ENCODE measurements at places on chromosomes 3 and 15. TPM values are rescaled to one million over a fixed set of nuclear protein-coding genes. Genes with fewer than 3 reads are reported as not detected.

DNA sequence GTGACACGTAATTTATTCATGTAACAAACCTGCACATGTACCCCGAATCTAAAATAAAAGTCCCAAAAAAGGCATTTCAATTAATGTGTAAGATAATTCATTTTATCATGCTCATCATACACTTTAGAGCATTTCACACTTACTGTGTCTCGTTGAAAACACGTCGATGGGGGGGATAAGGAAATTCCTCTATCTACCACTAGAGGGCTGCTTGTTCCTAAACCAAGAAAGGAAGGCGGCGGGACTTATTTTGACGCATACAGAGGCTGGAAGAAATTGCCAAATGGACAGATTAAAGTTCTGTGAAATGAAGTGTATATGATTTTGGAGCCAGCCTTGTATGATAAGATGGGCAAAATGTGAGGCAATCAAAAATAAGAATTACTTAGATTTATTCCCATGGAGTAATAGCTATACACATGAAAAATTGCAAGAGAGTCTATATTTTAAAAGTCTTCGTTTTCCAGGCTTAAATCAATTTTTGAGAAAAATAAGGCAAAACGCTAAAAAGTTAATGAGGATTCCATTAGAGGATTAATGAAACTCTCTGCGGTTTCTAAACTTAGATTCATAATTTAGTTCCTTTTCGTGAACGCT is 346.8 kb downstream of the CNTN3 start:
- H3K4me3 ChIP-seq: no peak overlapping the region
- no peaks in the 10 kb centered on the region for H3K4me1 ChIP-seq
- no peak overlapping the region for H3K27ac ChIP-seq
- H3K27me3 ChIP-seq: no peaks in the 10 kb centered on the region
- no peak for DNase-seq

DNA sequence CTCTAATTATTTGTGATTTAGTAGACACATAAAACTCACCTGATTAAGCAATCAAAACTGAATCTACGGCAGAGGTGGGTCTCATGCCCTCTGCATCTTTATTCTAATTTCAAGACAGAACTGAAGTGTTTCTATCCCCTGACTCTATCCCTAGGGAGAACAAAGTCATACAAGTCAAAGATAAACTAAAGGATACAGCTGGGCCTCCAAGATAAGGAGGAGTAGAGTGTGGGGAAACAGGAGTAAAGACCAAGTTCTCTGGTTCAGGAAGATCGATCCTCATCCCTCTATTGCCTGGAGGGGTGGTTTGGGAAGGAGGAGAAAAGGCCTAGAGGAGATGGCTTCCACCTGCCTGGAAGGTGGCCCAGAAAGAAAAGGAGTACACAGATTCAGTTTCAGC is 58.7 kb upstream of the BBX start:
- H3K27ac ChIP-seq: no peak overlapping the region
- H3K4me3 ChIP-seq: no peak overlapping the region
- DNase-seq: no peak
- H3K4me1 ChIP-seq: no peaks in the 10 kb centered on the region
- H3K27me3 ChIP-seq: no peaks in the 10 kb centered on the region

DNA sequence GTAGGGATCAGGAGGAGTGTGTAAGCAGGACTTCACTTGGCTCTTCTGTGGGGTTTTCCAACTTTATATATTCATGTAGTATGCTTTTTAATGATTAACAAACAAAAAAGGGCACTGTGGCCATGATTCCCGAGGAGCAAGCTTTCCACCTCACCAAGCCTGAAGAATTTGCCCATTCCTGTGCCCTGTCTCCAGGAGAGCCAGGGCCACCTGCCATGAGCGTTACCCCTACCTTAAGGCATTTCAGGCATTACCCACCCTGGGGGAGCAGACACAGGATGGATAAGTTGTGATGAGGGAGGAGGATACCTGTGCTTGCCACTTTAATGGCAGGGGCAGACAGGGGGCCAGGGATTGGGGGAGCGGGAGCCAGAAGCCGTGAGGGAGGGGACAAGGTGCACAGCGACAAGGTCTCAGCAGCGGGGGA is 3.0 kb downstream of the TRPM1 start:
- DNase-seq: no peak
- no peak overlapping the region for H3K4me3 ChIP-seq
- H3K36me3 ChIP-seq: no peaks in the 10 kb centered on the region
- H3K4me1 ChIP-seq: peaks cover 11% of the 10 kb centered on the region

- H3K4me3 ChIP-seq: peak overlapping the region; percentile 40
- no peaks in the 10 kb centered on the region for H3K27me3 ChIP-seq
- H3K4me1 ChIP-seq: peaks cover 12% of the 10 kb centered on the region
- no peaks in the 10 kb centered on the region for H3K36me3 ChIP-seq
- no peak overlapping the region for H3K27ac ChIP-seq
These were observed 994 bp downstream of the MESP1 start for GRCh38 chr15:89749951-89750559.

- H3K27ac ChIP-seq: no peak overlapping the region
- no peaks in the 10 kb centered on the region for H3K27me3 ChIP-seq
These were observed 516.4 kb downstream of the GBE1 start for GRCh38 chr3:81245043-81245442.

- DNase-seq: no peak
- no peak overlapping the region for H3K4me3 ChIP-seq
- no peaks in the 10 kb centered on the region for H3K36me3 ChIP-seq
- no peak overlapping the region for H3K27ac ChIP-seq
These were observed 45.6 kb upstream of the TCAIM start for GRCh38 chr3:44292947-44293346.

- no peak for DNase-seq
- peaks cover 26% of the 10 kb centered on the region for H3K36me3 ChIP-seq
- no peaks in the 10 kb centered on the region for H3K27me3 ChIP-seq
These were observed 3.8 kb downstream of the P4HTM start for GRCh38 chr3:48993834-48994233.

GRCh38 chr15:27574541-27575054 is 524.5 kb downstream of the OCA2 start:
- DNase-seq: no peak
- H3K4me3 ChIP-seq: no peak overlapping the region
- no peaks in the 10 kb centered on the region for H3K27me3 ChIP-seq
- no peak overlapping the region for H3K27ac ChIP-seq

- no peaks in the 10 kb centered on the region for H3K27me3 ChIP-seq
- DNase-seq: no peak
These were observed 184.2 kb upstream of the TPM1 start for GRCh38 chr15:62858343-62858742.

GRCh38 chr3:115204475-115204874 is 57.4 kb upstream of the ZBTB20 start:
- H3K27ac ChIP-seq: no peak overlapping the region
- H3K36me3 ChIP-seq: no peaks in the 10 kb centered on the region
- no peaks in the 10 kb centered on the region for H3K4me1 ChIP-seq
- H3K4me3 ChIP-seq: no peak overlapping the region
- H3K27me3 ChIP-seq: no peaks in the 10 kb centered on the region
- no peak for DNase-seq

DNA sequence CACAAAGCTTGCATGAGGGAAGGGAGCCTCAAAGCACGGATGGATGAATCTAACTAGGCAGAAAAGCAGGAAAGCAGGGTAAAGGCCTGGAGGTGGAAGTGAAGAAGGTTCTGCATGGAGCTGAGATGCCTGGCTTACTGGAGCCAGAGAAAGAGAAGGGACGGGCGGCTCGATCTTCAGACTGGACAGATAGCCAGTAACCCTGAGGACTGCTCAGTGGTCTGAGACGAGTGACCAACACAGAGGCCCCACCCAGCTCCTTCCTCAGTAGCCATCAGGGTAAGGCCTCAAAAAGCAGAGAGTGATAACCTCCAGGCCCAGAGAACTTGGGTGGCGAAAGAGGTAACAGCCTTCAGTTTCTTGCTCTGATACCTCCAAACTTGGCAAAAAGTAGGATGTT is 6.4 kb downstream of the CLN6 start:
- H3K4me1 ChIP-seq: peaks cover 7% of the 10 kb centered on the region
- H3K36me3 ChIP-seq: peaks cover 13% of the 10 kb centered on the region
- no peak for DNase-seq
- no peak overlapping the region for H3K4me3 ChIP-seq

GRCh38 chr3:196344663-196345062 is 6.5 kb upstream of the TM4SF19 start:
- peak overlapping the region; percentile 33 for H3K27ac ChIP-seq
- no peaks in the 10 kb centered on the region for H3K27me3 ChIP-seq
- DNase-seq: peak; percentile 51
- H3K4me3 ChIP-seq: peak overlapping the region; percentile 61

GRCh38 chr3:98778852-98779413 is 15.8 kb downstream of the ST3GAL6 start:
- peak overlapping the region; percentile 94 for H3K27ac ChIP-seq
- H3K27me3 ChIP-seq: no peaks in the 10 kb centered on the region
- peaks cover 42% of the 10 kb centered on the region for H3K4me1 ChIP-seq
- peak overlapping the region; percentile 49 for H3K4me3 ChIP-seq
- peaks cover 84% of the 10 kb centered on the region for H3K36me3 ChIP-seq

- H3K4me1 ChIP-seq: no peaks in the 10 kb centered on the region
- DNase-seq: no peak
- H3K27ac ChIP-seq: no peak overlapping the region
- H3K36me3 ChIP-seq: no peaks in the 10 kb centered on the region
- no peak overlapping the region for H3K4me3 ChIP-seq
- H3K27me3 ChIP-seq: no peaks in the 10 kb centered on the region
These were observed 197.8 kb upstream of the RBMS3 start for GRCh38 chr3:29083081-29083480.

GRCh38 chr3:159619341-159619885 is 369.2 kb upstream of the IL12A start:
- no peaks in the 10 kb centered on the region for H3K27me3 ChIP-seq
- no peaks in the 10 kb centered on the region for H3K36me3 ChIP-seq
- DNase-seq: no peak
- H3K4me1 ChIP-seq: no peaks in the 10 kb centered on the region

DNA sequence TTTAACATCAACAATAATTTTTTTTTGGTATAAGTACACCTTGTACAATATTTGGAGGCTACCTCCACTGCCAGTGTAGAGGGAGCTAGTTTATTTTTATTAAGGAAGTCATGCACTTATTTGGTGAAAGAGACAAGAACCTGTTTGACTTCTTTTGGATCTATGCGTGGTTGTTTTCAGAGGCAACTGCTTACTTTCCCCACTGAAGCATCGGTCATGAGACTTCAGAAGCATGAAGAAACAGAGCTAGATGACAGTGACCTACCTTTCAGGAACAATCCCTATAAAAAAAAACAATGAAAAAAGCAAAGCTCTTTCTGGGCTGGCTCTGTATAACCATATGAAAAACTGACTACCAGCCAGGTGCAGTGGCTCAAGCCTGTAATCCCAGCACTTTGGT is 20.0 kb upstream of the ZNF148 start:
- H3K27me3 ChIP-seq: no peaks in the 10 kb centered on the region
- DNase-seq: no peak
- H3K27ac ChIP-seq: no peak overlapping the region
- no peaks in the 10 kb centered on the region for H3K36me3 ChIP-seq
- H3K4me1 ChIP-seq: no peaks in the 10 kb centered on the region
- H3K4me3 ChIP-seq: no peak overlapping the region

DNA sequence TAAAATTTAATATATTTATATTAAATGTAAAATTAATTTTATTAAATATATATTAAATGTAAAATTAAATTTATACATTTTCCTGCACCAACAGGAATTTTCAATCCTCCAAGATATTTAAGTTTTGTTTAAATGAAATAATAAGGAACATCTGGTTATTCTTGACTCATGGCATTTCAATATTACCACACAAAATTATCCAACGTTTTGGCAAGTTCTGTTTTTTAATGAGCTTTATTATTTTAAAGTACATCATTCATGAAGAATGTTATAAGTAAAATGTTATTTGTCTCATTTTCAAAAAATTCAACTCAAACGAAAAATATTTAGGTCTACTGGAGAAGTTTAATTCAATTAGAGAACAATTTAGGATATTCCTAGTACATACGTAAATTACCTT is 811.4 kb downstream of the NAALADL2 start:
- H3K27me3 ChIP-seq: no peaks in the 10 kb centered on the region
- H3K4me1 ChIP-seq: no peaks in the 10 kb centered on the region
- no peak overlapping the region for H3K4me3 ChIP-seq
- DNase-seq: no peak

DNA sequence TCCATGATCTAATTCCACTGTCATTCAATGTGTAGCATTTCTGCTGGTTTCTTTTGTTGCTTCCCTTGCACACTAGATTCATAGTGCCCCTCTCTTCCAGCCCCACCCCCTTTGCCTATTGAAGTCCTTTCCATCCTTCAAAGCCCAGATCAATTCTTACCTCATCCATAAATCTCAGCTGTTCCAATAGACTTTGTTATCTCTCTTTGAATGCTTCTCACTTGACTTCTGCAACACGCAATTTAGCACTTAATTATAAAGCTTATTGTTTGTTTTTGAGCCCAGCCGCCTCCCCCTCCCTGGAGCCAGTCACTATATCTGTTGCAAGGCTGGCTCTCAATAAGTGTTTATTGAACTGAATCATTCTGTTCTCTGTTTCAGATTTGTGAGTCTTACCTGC is 174.6 kb upstream of the TBL1XR1 start:
- H3K4me1 ChIP-seq: no peaks in the 10 kb centered on the region
- H3K36me3 ChIP-seq: no peaks in the 10 kb centered on the region
- no peak for DNase-seq
- no peak overlapping the region for H3K27ac ChIP-seq
- no peaks in the 10 kb centered on the region for H3K27me3 ChIP-seq

DNA sequence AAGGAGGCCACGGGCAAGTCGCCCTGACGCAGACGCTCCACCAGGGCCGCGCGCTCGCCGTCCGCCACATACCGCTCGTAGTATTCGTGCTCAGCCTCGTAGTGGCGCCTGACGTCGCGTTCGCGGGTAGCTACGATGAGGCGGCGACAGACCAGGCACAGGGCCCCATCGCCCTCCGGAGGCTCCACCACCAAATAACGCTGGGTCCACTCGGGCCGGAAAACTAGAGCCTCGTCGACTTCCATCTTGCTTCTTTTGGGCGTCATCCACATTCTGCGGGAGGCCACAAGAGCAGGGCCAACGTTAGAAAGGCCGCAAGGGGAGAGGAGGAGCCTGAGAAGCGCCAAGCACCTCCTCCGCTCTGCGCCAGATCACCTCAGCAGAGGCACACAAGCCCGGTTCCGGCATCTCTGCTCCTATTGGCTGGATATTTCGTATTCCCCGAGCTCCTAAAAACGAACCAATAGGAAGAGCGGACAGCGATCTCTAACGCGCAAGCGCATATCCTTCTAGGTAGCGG is at the start of gene EPM2AIP1:
EPM2AIP1 (minus strand) TSS at position 326 of the 520 bp plus-strand sequence; CDS start at position 272, 54 bp downstream.
- no peak for DNase-seq
- H3K4me1 ChIP-seq: peaks cover 59% of the 10 kb centered on the region
- H3K27me3 ChIP-seq: no peaks in the 10 kb centered on the region
- peak within 1 kb of the TSS; percentile 89 for H3K4me3 ChIP-seq
- H3K36me3 ChIP-seq: peaks cover 29% of the 10 kb centered on the region

- H3K4me3 ChIP-seq: no peak overlapping the region
- no peak for DNase-seq
- no peaks in the 10 kb centered on the region for H3K27me3 ChIP-seq
- H3K27ac ChIP-seq: no peak overlapping the region
- no peaks in the 10 kb centered on the region for H3K36me3 ChIP-seq
- no peaks in the 10 kb centered on the region for H3K4me1 ChIP-seq
These were observed 29.4 kb upstream of the HEG1 start for GRCh38 chr3:125085166-125085565.

LRRC49 gene
- 0.51 TPM for polyA plus RNA-seq

MESP1 gene
- 0.04 TPM for polyA plus RNA-seq

ST3GAL6 gene
- polyA plus RNA-seq: 21.0 TPM

ALPK3 gene
- not detected for polyA plus RNA-seq

RPL29 gene
- 856 TPM for polyA plus RNA-seq

CCDC33 gene
- polyA plus RNA-seq: not detected

CAPN7 gene
- polyA plus RNA-seq: 14.7 TPM

GRM7 gene
- polyA plus RNA-seq: not detected

CRYGS gene
- 2.0 TPM for polyA plus RNA-seq

TLNRD1 gene
- 3.4 TPM for polyA plus RNA-seq

SIAH2 gene
- polyA plus RNA-seq: 28.2 TPM

CSPG4 gene
- polyA plus RNA-seq: not detected

HGD gene
- polyA plus RNA-seq: 0.23 TPM

ITGB5 gene
- 0.68 TPM for polyA plus RNA-seq

OR5K2 gene
- not detected for polyA plus RNA-seq

Measured in CD14-positive monocyte (primary cell).